Activated naive CD8-positive, alpha-beta T cell treated with anti-CD3 and anti-CD28 coated beads, Interleukin-2, amount 10 ng/mL, durations not matched to agents 7 days and 5 days (primary cell): ENCODE measurements at places on chromosomes 5 and 9. TPM values are rescaled to one million over a fixed set of nuclear protein-coding genes. Genes with fewer than 3 reads are reported as not detected.

The MELK gene
- total RNA-seq, result 48.1 TPM

The C9orf153 gene
- total RNA-seq, result 0.34 TPM

The MTX3 gene
- total RNA-seq, result 17.2 TPM

The PLPPR1 gene
- not detected for total RNA-seq

The SH3RF2 gene
- total RNA-seq, result not detected

The PHF24 gene
- not detected for total RNA-seq

The MCCC2 gene
- total RNA-seq, result 37.1 TPM

The INSL4 gene
- not detected for total RNA-seq

The RASEF gene
- total RNA-seq, result not detected

The SLC36A2 gene
- not detected for total RNA-seq

The SLC28A3 gene
- total RNA-seq, result 0.06 TPM

The HRH2 gene
- total RNA-seq, result 26.8 TPM

The LRRC70 gene
- total RNA-seq, result 0.86 TPM

The HTR1A gene
- not detected for total RNA-seq

The SLC6A18 gene
- total RNA-seq, result not detected

The SKP2 gene
- total RNA-seq, result 40.8 TPM

The SLU7 gene
- 66.6 TPM for total RNA-seq

The FOXI1 gene
- not detected for total RNA-seq
